ENCODE measurements at places on chromosomes 12 and 14. TPM values are rescaled to one million over a fixed set of nuclear protein-coding genes. Genes with fewer than 3 reads are reported as not detected.

GRCh38 chr14:66540038-66540437 lies 32.1 kb downstream of the GPHN start:
- DNase-seq = no peak

DNA sequence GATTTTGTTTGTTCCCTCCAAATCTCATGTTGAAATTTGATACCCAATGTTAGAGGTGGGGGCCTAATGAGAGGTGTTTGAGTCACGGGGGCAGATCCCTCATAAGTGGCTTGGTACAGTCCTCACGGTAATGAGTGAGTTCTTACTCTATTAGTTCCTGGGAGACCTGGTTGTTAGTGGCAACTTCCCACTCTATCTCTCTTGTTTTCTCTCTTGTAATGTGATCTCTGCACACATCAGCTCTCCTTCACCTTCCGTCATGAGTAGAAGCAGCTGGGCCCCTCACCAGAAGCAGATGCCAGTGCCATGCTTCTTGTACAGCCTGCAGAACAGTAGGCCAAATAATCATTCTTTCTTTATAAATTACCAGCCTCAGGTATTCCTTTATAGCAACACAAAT lies 29.6 kb upstream of the KCNK10 start:
- no peak for DNase-seq

DNA sequence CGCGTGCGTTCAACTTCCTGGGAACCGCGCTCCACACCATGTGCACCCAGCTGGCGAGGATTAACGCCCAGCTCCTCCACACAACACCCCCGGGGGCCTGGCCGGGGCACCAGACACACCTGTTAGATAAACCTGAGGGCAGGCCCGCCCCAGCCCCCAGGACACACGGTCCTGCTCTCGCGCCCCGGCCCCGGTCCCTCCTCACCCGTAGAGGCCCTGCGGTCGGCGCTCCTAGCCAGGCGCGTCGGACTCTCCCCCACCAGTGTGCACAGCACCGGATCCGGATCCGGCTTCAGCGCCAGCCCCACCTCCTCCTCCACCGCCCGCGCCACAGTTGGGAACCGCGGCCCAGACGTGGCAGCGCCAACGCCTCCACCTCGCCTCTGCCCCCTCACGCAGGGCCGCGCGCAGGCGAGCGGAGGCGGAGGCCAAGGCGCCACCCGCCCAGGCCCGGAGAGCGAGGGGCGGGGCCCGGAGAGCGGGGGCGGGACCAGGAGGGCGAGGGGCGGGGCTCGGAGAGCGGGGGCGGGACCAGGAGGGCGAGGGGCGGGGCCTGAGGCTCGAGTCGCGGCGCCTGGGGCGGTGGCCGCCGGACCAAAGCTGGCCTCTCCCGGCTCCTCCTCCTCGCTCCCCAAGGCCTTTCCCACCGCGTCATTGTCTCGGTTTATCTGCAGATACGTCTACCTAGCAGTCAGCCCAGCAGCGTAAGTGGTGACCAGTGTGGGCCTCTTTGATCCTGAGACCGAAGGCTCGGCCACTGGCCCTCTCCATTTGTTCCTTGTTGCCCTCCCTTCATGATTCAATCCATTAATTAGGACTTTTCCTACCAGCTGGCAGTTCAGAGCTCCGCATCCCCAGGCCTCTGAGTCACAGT lies at the start of gene GNPNAT1:
TSS of gene GNPNAT1 (minus strand) at position 385 of the 874 bp plus-strand sequence. CDS start 6,957 bp downstream, outside the sequence.
- peak; percentile 91 for DNase-seq

DNA sequence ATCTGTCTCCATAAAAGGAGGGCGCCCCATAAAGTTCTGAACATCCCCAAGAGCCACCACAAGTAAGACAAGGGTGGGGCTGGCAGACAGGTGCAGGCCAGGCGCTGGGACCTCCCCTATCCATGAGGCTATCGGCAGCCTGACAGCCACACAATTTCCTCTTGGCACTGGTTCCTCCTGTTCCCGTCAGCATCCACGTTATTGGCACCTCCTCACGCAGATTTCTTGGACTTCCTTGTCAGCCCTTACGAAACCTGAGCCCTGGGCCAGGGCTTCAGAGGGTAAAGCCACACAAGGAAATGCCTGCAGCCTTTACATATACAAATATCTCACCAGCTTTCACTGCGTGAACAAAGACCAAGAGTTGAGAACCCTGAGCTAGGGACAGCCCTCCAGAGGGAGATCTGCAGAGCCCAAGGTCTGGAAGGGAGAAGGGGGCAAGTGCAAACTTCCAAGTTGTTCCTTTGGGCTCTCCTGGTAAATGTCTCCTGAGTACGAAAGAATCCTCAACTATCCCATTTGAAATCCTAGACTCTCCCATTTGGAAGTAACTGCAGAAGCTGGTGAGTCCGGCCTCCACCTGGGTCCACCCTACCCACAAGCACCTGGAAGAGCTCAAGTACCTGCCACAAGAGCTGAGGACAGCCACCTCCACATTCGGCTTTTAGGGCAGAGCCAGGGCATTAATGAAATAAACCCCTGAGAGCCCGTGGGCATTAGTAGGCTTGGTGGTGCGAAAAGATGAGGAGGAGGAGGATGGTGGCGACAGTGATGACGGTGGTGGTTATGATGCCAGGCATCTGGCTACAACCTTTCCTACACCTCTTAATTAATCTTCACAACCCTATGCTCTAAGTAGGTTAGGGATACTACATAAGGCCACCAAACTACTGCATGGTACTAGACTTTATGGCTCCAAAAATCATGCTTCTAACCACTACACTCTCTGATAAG lies 5.5 kb upstream of the TC2N start:
- peak; percentile 91 for DNase-seq

DNA sequence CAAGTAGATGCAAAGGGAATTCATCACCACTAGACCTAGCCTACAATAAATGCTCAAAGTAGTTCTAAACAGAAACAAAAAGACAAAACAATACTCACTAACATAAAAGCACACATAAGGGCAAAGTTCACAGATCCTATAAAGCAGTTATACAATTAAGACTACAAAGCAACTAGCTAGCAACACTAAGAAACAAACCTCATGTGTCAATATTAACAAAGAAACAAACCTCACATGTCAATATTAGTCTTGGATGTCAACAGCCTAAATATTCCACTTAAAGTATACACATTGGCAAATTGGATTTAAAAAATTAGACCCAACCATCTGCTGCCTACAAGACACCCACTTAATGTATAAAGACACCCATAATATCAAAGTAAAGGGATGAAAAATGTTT lies 152.7 kb downstream of the KCNK10 start:
- DNase-seq = no peak

DNA sequence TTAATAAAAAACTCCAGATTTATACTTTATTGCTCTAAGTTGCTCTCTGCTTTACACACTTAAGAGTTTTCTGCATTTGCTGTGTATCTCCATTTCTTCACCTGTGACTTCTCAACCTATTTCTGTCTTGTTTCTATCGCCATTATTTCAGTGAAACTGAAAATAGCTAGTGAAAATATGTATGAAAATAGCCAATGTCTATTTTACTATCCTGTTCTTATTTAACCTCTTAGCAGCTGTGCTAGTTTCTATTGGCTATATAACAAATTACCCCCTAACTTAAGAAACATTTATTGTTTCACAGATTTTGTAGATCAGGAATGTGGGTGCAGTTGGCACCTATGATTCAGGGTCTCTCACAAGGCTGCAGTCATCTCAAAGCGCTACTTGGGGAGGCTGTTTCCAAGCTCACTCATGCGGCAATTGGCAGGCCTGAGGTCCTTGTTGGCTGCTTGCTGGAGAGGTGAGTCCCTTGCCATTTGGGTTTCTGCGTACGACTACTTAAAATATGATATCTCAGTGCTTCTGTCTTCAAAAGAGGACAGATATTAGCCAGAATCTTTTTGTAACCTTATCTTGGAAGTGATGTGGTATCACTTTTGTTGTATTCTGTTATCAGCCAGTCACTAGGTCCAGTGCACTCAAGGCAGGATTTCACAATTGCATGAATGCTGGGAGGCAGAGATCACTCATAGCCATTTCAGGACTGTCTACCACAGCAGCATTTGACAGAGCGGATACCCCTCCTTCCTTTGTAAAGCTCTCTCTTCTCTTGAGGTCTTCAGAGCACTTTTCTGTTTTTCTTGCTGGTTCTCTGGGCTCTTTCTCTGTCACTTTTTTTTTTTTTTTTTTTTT lies 7.2 kb downstream of the ERC1 start:
- DNase-seq = no peak

CCDC60 gene
- total RNA-seq = not detected

TNFAIP2 gene
- total RNA-seq = 13.3 TPM

FGD6 gene
- total RNA-seq = 28.9 TPM

CKB gene
- 107 TPM for total RNA-seq
